SJSA1 (cell line): ENCODE measurements at places on chromosomes 13 and 19. TPM values are rescaled to one million over a fixed set of nuclear protein-coding genes. Genes with fewer than 3 reads are reported as not detected.
A peak's percentile ranks its signal among the peaks of the same experiment; 100 is the strongest.

WDR88 gene
- total RNA-seq, result not detected in 2 replicates

BAX gene
- total RNA-seq, result 57.4 and 75.1 TPM in 2 replicates

C19orf33 gene
- total RNA-seq, result not detected in 2 replicates

ZNF541 gene
- total RNA-seq, result not detected in 2 replicates

SOX1 gene
- total RNA-seq, result not detected in 2 replicates

- H3K27me3 ChIP-seq, result no peaks in the 10 kb centered on the region
- H3K36me3 ChIP-seq, result peaks cover 69% of the 10 kb centered on the region
- no peak overlapping the region for H3K4me3 ChIP-seq
- peak; percentile 86 for DNase-seq
These were observed 22.5 kb downstream of the DOT1L start for GRCh38 chr19:2186071-2186846.

DNA sequence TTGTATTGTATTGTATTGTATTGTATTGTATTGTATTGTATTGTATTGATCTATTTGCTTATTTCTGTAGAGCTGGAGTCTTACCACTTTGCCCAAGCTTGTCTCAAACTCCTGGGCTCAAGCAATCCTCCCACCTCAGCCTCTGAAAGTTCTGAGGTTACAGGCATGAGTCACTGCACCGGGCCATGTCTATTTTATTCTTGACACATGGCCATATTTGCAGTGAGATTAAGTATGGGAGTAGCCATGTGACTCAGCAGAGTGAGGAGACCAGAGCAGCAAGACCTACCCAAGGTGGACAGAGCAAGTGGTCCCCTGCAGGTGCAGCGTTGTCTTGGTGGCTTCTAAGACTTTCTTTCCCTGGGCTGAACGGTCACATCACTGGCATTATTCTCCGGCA is 49.1 kb upstream of the UBAC2 start:
- peaks cover 18% of the 10 kb centered on the region for H3K4me1 ChIP-seq
- no peak overlapping the region for H3K4me3 ChIP-seq
- peak; percentile 84 for DNase-seq
- H3K27me3 ChIP-seq, result no peaks in the 10 kb centered on the region

- H3K4me1 ChIP-seq, result peaks cover 8% of the 10 kb centered on the region; the same call in 1 of the 2 replicates
- no peak for DNase-seq
- no peaks in the 10 kb centered on the region for H3K27me3 ChIP-seq
- H3K4me3 ChIP-seq, result no peak overlapping the region
- peaks cover 70% of the 10 kb centered on the region for H3K36me3 ChIP-seq
These were observed 5.4 kb downstream of the WDR18 start for GRCh38 chr19:989381-990081.

GRCh38 chr13:83906240-83906820 is 24.1 kb upstream of the SLITRK1 start:
- no peaks in the 10 kb centered on the region for H3K36me3 ChIP-seq
- no peak for DNase-seq
- H3K4me3 ChIP-seq, result no peak overlapping the region
- H3K27ac ChIP-seq, result no peak overlapping the region
- no peaks in the 10 kb centered on the region for H3K4me1 ChIP-seq

DNA sequence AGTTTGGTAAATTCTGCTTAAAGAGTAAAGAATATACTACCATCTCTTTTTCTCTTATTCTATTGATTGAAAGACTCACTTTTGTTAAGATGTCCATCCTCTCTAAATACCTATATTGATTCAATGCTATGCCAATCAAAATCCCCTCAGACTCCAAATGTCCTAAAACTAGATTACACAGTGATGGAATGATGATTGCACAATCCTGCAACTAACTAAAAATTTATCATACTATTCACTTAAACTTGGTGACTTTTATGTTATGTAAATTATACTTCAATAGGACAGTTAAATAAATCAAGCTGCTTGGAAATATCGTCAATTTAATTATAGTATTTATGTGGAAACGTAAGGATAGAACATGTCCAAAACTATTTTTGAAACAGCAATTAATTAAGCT is 2765.1 kb upstream of the PCDH20 start:
- H3K36me3 ChIP-seq, result no peaks in the 10 kb centered on the region
- H3K4me3 ChIP-seq, result no peak overlapping the region
- H3K4me1 ChIP-seq, result no peaks in the 10 kb centered on the region
- DNase-seq, result no peak

- DNase-seq, result peak; percentile 50
- H3K36me3 ChIP-seq, result no peaks in the 10 kb centered on the region
- H3K27ac ChIP-seq, result no peak overlapping the region
- no peak overlapping the region for H3K4me3 ChIP-seq
- H3K27me3 ChIP-seq, result no peaks in the 10 kb centered on the region
These were observed 151.7 kb downstream of the DCLK1 start for GRCh38 chr13:35979361-35979951.

- no peaks in the 10 kb centered on the region for H3K36me3 ChIP-seq
- H3K4me1 ChIP-seq, result no peaks in the 10 kb centered on the region
- H3K27me3 ChIP-seq, result no peaks in the 10 kb centered on the region; the same call in 1 of the 2 replicates
- no peak overlapping the region for H3K4me3 ChIP-seq
- no peak overlapping the region for H3K27ac ChIP-seq
These were observed 95.0 kb upstream of the KLF5 start for GRCh38 chr13:72963762-72964161.

GRCh38 chr19:10043286-10043927 is 30.1 kb downstream of the RDH8 start:
- H3K4me3 ChIP-seq, result no peak overlapping the region
- no peaks in the 10 kb centered on the region for H3K4me1 ChIP-seq
- 0 out of 2 replicates have a peak, but pooled peaks cover 8% of the 10 kb centered on the region for H3K27me3 ChIP-seq
- no peaks in the 10 kb centered on the region for H3K36me3 ChIP-seq

- H3K4me1 ChIP-seq, result no peaks in the 10 kb centered on the region
- DNase-seq, result no peak
- H3K27ac ChIP-seq, result no peak overlapping the region
- H3K36me3 ChIP-seq, result no peaks in the 10 kb centered on the region
- no peaks in the 10 kb centered on the region for H3K27me3 ChIP-seq
These were observed 46.5 kb upstream of the RCBTB2 start for GRCh38 chr13:48579165-48579918.

DNA sequence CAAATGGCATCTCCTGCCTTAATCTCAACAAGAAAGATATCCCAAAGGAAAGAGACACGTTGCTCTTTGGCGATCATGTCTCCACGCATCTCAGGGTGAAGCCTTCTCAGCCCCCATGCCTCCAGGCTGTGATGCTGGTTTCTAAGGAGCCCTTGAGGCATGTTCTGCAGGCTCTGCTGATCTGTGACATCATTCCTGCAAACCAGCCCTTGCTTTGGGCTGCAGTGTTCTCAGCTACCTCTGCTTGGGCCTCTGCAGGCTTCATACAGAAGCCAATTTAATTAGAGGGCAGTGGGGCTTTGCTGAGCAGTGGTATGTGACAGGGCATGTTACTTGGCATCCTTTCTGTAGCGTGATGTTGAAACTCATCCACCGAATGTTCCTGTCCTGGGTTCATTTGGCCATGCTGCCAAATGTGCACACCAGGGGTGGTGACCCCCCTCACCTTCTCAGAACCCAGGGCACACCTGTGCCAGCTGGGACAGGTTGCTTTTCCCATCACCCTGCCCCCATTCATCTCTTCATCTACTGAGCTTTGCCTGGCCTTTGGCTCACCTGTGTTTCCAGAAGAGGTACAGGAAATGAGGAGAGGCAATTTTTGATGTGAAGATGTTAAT is 230.9 kb downstream of the TEX29 start:
- no peaks in the 10 kb centered on the region for H3K36me3 ChIP-seq
- peaks cover 39% of the 10 kb centered on the region for H3K27me3 ChIP-seq
- no peak overlapping the region for H3K27ac ChIP-seq
- H3K4me1 ChIP-seq, result no peaks in the 10 kb centered on the region
- DNase-seq, result peak; percentile 29
- no peak overlapping the region for H3K4me3 ChIP-seq

DNA sequence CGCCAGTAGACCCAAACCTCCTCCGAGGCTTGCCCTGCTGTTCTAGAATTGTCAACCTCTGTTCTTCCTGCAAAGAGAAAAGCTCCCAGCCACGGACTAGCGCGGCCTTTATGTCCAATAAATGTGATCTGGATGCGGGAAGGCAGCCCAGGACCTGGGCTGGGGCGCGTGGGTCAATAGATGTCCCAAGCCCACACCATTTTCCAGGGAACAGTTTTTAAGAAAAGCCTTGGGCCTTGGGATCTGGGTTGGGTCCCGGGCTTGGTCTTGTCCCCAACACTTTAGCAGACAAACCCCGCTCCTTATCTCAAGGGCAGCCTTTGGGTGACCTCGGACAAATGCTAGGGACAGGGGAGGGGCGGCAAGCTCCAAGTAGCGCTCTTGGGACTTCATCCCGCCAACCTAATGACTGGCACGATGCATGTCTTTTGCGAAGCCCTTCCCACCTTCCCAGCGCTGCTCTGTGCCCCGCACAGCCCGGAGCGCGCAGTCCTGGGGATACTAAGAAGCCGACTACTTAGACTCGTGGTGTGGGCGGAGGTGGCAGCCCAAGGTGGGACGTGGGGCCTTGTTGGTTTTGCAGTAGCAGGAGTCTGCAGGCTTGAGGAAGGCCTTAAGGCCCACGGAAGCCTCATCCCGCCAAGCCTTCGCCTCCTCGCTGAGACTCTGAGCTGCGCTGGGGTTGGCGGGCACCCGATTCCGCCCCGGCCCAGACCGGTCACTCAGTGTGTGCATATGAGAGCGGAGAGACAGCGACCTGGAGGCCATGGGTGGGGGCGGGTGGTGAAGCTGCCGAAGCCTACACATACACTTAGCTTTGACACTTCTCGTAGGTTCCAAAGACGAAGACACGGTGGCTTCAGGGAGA is 10.8 kb downstream of the SOX21 start:
- peaks cover 5% of the 10 kb centered on the region for H3K27me3 ChIP-seq
- no peak overlapping the region for H3K27ac ChIP-seq
- H3K36me3 ChIP-seq, result no peaks in the 10 kb centered on the region
- DNase-seq, result no peak
